ENCODE measurements at places on chromosomes 12 and 14.

- no peak for DNase-seq
These were observed 1002.2 kb upstream of the FLRT2 start for GRCh38 chr14:84527706-84528105.

- DNase-seq, result no peak
These were observed 5.9 kb upstream of the ORAI1 start for GRCh38 chr12:121620333-121620891.

DNA sequence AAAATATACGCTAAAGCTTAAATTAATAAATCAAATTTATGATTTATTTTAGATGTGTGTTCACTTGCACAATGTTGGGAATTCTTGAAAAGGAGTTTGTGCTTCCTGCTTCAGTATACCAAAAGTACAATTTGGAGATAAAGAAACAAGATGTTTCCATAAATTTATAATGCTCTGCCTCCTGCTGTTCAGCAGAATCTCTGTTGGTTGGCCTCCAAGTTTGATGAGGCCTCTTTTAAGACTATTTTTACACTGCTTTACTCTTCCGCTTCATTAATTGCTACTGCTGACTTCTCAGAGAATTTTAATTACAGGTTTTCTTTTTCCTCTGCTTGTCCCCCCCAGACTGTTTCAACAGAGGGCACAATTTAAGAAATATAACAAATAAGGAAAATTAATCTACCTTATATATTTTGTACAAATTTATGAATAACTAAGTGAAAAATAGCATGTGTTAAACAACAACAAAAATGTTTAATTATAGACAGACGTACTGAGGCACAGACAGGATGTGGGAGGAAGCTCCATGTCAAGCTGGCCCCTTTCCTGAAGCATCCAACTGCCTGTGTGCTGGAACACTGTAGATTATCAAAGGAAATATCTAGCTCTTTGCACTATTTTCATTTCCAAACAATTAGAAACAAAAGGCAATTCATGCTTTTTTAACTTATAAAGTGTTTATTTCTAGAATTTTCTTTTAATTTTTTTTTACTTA is 83.9 kb downstream of the PIK3C2G start:
- DNase-seq, result no peak

DNA sequence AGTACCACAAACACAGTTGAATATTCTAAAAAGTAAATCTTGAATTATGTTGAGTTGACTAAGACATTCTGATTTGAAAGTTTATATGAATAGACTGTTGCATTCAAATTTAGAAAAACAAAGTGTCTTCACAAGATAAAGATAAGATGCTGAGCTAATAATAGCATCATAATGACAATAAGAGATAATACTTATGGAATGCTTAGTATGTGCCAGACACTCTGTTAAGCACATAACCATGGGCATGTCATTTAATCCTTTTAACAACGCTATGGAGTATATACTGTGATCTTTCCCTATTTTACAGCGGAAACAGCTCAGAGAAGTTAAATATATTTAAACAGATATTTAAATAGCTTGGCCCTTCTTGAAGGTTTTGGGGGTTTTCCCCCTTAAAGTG is 163.4 kb downstream of the SRGAP1 start:
- no peak for DNase-seq

DNA sequence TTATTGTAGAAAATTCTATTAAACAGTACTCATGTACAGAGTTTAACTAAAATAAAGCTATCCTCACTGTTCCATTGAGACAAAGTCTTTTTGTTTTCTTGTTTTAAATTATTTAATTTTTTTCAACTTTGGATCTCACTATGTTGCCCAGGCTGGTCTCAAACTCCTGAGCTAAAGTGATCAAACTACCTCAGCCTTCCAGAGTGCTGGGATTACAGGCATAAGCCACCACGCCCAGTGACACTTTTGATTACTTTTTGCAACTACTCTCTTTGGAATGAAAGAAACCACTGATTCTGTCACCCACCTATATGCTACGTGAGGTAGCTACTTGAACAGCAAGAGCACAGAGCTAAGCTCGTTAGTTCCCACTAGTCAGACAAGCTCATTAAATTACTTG is 17.1 kb downstream of the ZFC3H1 start:
- no peak for DNase-seq

DNA sequence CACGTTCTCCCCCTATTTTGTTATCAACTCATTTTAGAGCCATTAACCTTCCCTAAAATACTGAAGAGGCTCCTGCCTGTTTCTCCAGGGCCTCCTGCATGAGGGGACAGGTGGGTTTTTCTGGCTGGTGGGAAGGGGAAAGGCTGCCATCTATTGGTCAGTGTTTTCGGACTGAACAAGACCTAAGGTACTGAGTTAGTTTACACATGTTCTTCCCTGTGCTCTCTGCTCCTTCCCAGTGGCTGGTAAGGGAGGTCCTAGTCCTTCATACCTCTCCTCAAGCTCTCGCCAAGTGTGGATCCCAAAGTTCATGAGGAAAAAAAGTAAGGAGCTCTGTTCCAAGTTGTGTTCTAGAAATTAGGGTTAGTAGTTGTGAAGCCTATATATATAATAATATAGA is 357.5 kb downstream of the FSCB start:
- peak; percentile 7 for DNase-seq

DNA sequence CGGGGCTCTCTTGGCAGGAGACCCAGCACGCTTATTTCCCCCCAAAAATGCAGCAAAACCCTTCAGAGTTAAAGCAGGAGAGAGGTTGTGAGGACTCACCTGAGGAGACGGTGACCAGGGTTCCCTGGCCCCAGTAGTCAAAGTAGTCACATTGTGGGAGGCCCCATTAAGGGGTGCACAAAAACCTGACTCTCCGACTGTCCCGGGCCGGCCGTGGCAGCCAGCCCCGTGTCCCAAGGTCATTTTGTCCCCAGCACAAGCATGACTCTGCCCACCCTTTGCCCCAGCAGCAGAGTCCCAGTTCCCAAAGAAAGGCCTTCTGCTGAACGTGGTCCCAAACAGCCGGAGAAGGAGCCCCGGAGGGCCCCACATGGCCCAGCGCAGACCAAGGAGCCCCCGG is 337.7 kb downstream of the TMEM121 start:
- DNase-seq, result no peak

- DNase-seq, result no peak
These were observed 202.3 kb upstream of the CDKN3 start for GRCh38 chr14:54194501-54194900.

- DNase-seq, result no peak
These were observed 45.6 kb upstream of the SMCO2 start for GRCh38 chr12:27400856-27401354.

DNA sequence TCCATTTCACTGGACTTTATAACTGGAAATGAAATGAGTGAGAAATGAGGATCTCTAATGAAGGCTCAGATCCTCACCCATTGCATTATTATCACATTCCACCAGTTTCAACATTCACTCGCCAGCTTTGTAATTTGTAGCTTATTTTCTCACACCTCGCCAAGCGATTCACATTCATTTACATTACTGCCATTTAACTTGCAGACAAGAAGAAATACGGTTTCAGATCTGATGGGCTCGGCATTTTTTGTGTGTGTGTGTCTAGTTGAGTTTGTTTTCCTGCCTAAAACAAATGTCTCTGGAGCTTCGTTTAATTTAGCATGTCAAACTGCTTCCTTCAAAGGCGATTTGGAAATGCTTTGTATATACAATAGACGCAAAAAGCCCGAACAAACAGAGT is 132.2 kb downstream of the FLRT2 start:
- no peak for DNase-seq

DNA sequence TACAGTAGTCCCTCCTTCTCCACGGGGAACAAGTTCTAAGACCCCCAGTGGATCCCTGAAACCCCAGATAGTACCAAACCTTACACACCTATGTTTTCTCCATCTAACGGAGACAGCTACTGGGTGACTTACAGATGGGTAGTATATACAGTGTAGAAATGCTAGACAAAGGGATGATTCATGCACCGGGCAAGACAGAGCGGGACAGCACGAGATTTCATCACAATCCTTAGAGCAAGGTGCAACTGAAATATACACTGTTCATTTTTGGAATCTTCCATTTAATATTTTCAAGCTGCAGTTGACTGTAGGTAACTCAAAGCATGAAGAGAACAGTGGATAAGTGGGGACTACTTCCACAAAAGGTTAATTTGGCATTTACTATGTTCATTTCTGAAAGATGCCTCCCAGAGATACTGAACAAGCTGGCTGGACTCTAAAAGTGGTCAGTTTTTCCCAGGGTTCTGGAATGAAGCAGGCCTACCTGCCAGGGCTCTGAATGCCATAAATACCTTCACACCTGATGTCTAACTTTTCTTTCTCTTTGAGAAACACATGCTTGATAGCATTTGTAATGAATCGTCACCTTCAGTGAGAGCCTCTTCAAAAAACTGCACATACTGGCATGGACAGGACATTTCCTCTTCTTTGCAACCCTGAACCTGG is 127.7 kb upstream of the FOXN3 start:
- DNase-seq, result no peak

- no peak for DNase-seq
These were observed 43.1 kb upstream of the LTA4H start for GRCh38 chr12:96078231-96079135.

GRCh38 chr12:120687578-120688289 is 785 bp downstream of the MLEC start:
- DNase-seq, result no peak

GRCh38 chr14:100303925-100304324 is 2.3 kb downstream of the SLC25A29 start:
- DNase-seq, result no peak

- no peak for DNase-seq
These were observed 260.9 kb downstream of the BMP4 start for GRCh38 chr14:53695692-53696214.

Measured in Jurkat, Clone E6-1 (cell line).